ENCODE measurements at places on chromosomes 12 and 14. TPM values are rescaled to one million over a fixed set of nuclear protein-coding genes. Genes with fewer than 3 reads are reported as not detected.

The PXN gene
- total RNA-seq = 262 TPM

DNA sequence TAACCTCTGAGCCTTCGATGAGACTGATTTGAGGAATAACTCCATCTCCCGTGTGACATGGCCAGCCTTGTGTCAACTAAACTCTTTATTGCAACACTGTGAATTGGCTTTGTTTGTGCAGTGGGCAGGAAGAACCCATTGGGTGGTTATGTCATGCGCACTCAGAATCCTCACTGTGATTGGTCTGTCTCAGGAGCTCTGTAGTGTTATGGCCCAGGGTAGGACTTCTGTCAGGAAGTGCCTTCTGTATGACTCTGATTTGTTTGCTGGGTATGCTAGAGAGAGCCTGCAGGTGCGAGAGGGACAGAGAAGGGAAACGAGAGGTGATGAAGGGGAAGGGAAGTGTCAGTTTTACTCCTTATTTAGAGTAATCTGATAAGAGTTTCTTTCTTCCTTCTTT lies 71.5 kb upstream of the DCD start:
- DNase-seq = no peak

The E2F7 gene
- total RNA-seq = 8.5 TPM

DNA sequence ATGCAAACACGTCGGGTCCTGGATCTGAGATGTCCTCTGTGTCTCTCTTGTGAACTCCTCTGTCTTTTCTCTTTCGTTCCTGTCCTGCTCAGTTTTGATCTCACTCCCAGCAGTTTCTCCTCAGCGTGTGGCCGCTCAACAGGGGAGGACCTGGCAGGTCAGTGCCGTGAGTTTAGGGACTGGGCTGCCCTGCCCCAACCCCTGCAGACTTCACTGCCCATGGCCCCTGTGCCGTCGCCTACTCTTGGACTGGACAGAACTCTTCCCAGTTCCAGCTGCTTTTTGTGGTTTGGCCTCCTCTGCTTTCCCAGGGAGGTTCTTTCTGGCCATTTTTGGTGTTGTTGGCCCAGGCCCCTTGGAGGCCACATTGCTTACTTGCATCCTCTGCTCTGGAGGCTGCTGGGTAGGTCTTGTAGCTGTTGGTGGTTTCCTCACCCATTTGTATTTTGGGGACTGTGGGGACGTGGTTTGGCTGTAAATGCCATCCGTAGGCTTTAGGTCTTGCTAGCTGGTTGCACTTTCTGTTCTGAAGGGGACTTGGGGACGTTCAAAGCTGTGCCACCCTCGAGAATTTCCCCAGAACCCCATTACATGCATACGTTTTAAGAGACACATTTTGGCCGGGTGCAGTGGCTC lies 20.0 kb upstream of the DNAH10 start:
- no peak for DNase-seq

The ZDHHC22 gene
- total RNA-seq = not detected
